ENCODE measurements at places on chromosomes 11 and 22.
A peak's percentile ranks its signal among the peaks of the same experiment; 100 is the strongest.

DNA sequence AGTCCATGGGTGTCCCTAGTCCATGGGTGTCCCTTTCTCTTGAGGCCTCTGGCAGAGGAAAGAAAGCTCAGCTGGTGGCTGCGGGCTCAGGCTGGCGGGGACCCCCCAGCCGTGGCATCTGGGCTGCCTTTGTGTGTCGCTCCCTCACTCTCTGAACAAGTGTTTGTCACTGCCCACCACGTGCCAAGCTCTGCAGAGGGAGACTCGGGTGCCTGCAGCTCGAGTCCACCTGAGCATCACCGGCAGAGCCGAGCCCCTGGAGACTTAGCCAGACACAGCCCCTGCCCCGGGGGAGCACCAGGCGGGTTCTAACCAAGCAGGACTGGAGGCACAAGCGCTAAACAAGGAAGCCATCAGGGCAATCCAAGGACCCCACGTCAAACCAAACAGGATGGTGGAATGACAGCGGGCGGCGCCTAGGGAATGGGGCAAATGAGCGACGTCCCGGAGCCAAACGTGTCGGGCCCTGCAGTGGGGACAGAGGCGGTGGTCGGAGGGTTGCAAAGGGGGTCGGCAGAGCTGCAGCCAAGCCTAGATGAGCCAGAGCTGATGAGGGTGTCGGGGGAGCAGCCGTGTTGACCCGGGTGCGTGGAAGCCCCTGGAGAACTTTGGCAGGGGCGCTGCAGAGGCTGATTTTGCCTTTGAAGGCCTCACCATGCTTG, 2.1 kb upstream of the GRAMD4 start:
- DNase-seq, result no peak

GRCh38 chr11:45710561-45710960, 45.1 kb upstream of the CHST1 start:
- DNase-seq, result no peak

DNA sequence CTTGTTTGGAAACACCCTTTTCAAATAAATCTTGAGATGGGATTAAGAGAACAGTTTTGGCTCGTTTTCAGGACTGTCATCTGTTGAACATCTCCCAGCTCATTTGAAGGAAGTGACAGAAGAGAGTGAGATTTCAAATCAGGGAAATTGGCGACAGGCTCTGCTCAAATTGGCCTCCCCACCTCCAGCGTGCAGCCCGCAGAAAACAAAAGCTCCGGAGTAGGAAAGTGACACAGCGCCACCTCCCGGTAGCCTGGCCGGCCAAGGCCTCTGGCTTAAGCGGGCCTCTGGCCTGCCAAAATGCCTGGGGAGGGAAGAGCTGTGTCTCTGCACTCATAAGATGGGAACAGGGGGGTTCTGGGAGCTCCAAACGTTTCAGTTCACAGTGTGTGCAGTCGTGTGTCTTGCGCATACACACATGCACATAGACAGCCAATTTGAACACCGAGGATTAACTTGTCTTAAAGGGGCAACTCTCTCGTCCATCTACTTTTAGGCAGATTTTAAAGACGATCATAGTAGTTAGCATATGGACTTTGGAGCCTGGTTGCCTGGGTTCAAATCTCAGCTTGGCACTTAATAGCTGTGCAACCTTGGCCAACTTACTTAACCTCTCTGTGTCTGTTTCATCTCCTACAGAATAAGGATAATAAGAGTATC, 132.7 kb upstream of the RCN1 start:
- DNase-seq, result peak; percentile 46

DNA sequence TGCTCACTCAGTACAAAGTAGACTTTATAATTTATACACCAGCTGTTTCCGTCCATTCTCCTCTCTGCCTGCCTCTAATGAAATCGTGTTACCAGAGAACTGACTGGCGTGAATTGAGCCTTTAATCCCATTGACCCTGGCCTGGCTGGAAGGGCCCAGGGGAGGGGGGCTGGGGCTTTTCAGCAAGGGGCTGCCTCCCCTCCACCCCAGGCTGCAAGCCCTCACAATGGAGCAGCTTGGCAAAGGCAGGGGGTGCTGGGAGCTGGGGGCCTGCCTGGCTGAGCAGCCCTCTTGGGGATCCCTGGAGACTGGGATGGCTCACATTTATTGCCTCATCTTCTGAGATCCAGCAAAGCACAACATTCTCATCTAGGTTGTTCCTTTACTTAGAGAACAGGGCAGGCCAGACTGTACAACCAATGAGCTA, 25.8 kb upstream of the LMO1 start:
- no peak for DNase-seq

DNA sequence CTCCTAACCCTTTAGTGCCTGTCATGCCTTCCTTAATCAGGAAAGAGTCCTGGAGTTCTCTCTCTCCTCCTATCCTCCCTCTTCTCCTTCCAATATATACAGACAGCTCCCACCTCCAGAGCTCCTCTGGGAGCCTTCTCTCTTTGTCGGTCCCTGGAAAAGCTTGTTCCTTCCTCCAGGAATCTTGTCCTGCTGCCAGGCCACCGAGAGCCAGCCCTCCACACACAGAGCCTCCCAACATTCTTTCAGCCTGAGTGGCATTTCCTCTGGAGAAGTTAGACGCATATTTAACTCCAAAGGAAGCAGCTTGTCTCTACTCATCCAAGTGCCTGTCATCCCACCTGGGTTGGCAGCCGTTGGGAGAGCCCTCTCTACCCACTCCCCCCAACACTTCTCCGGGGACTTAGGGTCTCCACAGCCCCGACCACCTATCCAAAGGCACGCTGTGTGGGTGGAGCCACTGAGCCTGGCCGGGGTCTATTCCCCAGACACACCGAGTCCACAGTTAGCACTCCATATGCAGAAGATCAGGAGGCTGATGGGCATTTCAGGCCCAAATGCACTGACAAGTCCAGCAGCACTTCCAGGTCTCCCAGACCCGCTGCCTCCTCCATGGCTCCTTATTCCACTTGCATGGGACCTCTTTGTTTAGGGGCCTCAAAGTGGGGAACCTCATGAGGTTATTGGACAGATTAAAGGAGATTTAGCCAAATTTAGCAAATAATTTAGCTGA, 31.1 kb downstream of the DKK3 start:
- DNase-seq, result peak; percentile 51

DNA sequence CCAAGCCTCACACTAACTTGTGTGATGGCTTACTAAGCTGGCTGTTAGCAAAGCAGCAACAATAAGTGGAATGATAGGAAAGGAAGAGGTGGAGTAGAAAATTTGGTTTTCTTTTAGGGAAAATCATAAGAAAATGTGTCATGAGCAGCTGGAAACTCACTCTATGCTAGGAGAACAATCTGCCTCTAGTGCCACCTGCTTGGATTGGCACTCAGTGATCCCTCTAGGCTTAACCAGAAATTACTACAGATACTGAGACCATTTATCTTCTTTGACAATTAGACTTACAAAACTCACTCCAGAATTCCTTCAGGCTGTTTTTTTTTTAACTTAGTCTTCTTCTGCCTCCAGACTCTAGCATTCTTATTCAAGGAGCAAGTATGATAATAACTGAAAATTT, 117.3 kb downstream of the CD44 start:
- DNase-seq, result no peak

- no peak for DNase-seq
Observed at GRCh38 chr11:69361048-69361447, 67.1 kb downstream of the MYEOV start.
